ENCODE measurements at places on chromosomes 3 and 15.

DNA sequence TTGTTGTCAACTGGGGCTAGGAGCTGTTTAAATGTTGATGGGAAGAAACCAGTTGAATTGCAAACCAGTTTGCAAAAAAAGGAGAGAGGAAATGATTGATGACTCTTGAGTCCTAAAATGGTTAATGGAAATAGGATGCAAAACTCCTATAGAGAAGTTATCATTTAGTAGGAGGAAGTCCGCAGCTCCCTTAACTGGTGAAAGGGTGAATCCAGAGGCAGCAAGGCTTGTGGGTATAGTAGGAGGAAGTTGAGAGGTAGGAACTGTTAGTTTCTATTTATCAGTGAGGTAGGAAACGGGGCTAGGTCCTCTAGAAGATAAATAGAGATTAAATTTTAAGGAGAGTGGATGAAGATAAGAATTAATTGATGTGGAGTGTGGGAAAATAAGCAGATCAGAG, 15.4 kb downstream of the IREB2 start:
- DNase-seq, result no peak

- DNase-seq, result peak; percentile 12
Measured at GRCh38 chr3:128950223-128950938, 43.5 kb downstream of the CFAP92 start.

- no peak for DNase-seq
Measured at GRCh38 chr3:172194702-172195406, 155.5 kb downstream of the FNDC3B start.

GRCh38 chr3:42412526-42413155, 2.2 kb upstream of the LYZL4 start:
- DNase-seq, result no peak

- DNase-seq, result peak; percentile 39
Measured at GRCh38 chr3:161851941-161852566, 355.4 kb downstream of the OTOL1 start.

GRCh38 chr3:53082736-53083135, 36.9 kb upstream of the SFMBT1 start:
- DNase-seq, result no peak

DNA sequence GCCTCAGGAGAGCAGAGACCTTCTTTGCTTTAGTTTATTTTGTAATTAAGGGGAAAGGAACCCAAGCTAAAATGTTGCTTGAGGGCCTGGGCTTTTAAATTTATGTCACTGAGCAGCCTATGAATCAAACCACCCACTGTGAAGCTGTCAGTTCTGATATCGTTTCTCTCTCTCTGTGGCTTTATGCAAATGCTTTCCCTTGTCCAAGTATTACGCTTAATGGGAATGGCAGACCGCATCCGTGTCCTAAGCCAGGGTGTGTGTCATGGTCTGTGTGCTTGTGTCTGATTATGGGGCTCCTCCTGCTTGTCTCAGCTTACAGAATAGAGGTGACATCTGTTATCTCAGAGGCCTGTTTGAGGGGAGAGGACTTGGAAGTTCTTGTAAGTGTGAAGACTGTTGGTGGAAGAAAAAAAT, 82.4 kb downstream of the EBLN2 start:
- no peak for DNase-seq
